ENCODE measurements at places on chromosomes 13 and 19. TPM values are rescaled to one million over a fixed set of nuclear protein-coding genes. Genes with fewer than 3 reads are reported as not detected.

GRCh38 chr19:2255112-2255845 is 938 bp downstream of the JSRP1 start:
- no peak for DNase-seq

DNA sequence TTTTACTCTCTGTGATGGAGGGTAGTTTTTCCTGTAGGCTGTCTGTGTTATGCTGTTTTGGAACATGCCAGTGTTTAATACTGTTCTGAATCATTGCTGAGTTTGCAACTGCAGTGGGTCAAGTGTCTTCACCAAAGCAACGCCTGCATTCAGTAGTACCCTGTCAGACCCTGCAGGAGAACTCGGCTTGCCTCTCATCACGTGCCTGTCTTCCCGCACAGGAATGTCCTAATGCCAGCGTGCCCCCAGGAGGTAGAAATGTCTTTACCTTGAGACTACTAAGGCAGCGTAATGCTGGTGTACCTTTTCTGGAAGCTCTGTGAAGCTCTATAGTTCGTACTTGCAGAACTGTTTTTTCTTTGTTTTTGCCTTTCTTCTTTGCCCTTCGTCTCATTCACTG is 42.3 kb downstream of the POLR1D start:
- no peak for DNase-seq

GRCh38 chr13:31878052-31878451 is 138.7 kb downstream of the RXFP2 start:
- no peak for DNase-seq

DNA sequence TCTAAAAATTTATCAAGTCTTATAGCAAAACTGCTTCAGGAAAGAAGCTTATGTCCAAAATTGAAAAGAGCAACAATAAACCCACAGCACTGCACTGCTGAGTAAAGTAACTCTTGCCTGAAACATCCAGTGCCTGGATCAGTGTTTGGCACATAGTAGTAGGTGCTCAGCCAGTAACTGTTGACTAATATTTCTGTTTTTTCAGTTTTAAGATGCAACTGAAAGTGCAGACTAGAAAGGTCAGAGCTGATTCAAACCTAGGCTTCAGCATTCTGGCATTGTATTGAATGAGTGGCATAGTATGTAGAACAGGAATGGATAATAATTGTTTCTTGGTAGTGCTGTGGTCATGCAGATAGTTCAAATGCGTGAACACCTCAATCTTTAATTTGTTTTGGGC is 67.6 kb downstream of the UBL3 start:
- DNase-seq, result no peak

GRCh38 chr13:76687467-76687866 is 198.7 kb downstream of the KCTD12 start:
- no peak for DNase-seq

- no peak for DNase-seq
Observed at GRCh38 chr19:33269016-33269415, 33.3 kb downstream of the CEBPA start.

GRCh38 chr19:47151627-47152026 is 21.0 kb downstream of the SAE1 start:
- DNase-seq, result no peak

GRCh38 chr13:37241786-37242185 is 136.3 kb upstream of the CSNK1A1L start:
- DNase-seq, result no peak

- no peak for DNase-seq
Observed at GRCh38 chr13:58843071-58843470, 1211.5 kb downstream of the PCDH17 start.

- DNase-seq, result no peak
Observed at GRCh38 chr19:30144242-30144758, 202.3 kb downstream of the URI1 start.

GRCh38 chr19:42253245-42254088 is 1.5 kb downstream of the ERF start:
- no peak for DNase-seq

DNA sequence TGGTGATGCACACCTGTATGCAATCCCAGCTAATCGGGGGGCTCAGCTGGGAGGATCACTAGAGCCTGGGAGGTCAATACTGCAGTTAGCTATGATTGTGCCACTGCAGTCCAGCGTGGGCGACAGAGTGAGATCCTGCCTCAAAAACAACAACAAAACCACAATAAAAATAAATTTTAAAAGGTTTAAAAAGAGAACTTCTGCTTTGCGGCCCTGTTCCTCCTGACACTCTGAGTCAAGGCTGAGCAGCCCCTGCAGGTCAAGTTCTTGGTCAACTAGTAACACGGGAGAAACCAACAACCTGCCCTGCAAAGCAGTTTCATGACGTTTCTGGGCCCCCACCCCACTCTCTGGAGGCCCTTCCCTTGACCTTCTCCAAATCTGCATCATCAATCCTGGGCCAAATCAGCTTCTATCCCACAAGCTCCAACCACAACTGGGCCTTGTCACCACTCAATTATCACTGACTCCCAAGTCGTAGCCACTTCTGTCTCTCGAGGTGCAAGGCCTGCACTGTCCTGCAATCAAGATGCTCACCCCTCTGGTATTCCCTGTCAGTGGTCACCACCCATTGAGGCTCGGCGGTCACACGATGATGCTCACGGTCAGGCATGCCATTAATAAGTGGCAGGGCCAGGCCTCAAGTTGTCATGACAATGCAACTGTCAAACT is 7.5 kb downstream of the ELAVL1 start:
- DNase-seq, result no peak

- no peak for DNase-seq
Observed at GRCh38 chr13:29162638-29163235, 342.6 kb downstream of the MTUS2 start.

GRCh38 chr19:1410136-1410786 is 2.9 kb downstream of the DAZAP1 start:
- DNase-seq, result no peak

- DNase-seq, result no peak
Observed at GRCh38 chr19:18675779-18676178, 7.7 kb upstream of the CRTC1 start.

GRCh38 chr13:85461621-85462020 is 337.6 kb downstream of the SLITRK6 start:
- DNase-seq, result no peak

DNA sequence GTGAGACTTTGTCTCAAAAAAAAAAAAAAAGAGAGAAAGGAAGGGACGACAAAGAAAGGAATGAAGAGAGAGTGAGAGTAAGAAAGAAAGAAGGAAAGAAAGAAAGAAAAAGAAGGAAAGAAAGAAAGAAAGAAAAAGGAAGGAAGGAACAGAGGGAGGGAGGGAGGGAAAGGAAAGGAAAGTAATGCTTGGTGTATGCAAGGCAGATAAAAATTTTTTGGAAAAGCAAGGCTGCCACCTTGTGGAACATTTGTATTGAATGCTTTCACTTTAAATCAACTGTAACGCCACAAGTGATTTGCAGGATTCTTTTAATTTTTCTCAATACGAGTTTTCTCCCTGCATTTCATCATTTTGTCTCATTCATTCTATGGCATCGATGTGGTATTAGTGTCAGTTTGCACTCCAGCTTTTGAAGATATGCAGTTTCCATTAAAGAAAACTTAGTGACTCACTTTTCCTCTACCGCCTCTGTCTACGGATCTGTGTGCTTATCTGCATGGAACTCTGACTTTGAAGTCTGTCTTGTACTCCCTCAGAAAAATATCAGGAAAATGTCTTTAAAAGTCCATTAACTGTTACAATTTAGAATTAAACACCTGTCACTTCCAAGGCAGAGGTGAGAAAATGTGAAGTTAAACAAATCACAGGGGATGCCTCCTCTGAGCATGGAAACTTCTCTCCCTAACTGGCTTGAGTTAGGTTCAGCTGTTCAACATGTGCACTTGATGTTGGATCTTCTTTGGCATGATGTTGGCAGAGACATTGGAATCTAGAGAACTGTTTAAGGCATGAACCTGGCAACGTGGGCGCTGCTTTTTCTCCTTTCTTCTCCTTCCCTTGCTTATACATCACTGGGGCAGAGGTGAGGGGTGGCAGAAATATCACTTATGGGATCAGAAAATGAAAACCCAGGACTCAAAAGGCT is 20.0 kb upstream of the ZDHHC20 start:
- DNase-seq, result peak; percentile 69

- no peak for DNase-seq
Observed at GRCh38 chr13:110463871-110464510, 97.5 kb downstream of the RAB20 start.

DNA sequence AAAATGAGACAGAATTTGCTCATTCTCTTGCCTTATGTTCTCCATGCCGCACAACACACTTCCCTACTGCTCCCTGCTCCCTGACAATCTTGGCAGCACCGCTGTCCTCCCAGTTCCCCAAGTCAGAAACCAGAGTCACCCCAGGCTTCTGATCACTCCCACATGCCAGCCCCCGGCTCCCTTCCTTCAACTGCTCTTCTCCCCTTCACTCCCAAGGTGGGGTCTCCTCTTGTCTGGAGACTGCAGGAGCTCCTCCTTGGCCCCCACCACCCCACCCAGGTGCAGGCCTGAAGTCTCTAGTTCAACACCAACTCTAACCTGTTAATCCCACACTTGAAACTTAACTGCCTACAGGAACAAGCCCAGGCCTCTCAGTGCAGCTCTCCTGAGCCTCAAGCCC is 16.8 kb upstream of the AKAP8 start:
- no peak for DNase-seq

The RASAL3 gene
- not detected for total RNA-seq

The BRCA2 gene
- total RNA-seq, result 0.53 TPM

The STOML3 gene
- total RNA-seq, result not detected

Measured in bronchial epithelial cell (primary cell).